ENCODE measurements at places on chromosomes 2 and 18.

GRCh38 chr2:165268754-165269153 lies 29.5 kb downstream of the SCN2A start:
- no peak for DNase-seq

GRCh38 chr2:240877460-240878340 lies 9.1 kb downstream of the AGXT start:
- DNase-seq = no peak

DNA sequence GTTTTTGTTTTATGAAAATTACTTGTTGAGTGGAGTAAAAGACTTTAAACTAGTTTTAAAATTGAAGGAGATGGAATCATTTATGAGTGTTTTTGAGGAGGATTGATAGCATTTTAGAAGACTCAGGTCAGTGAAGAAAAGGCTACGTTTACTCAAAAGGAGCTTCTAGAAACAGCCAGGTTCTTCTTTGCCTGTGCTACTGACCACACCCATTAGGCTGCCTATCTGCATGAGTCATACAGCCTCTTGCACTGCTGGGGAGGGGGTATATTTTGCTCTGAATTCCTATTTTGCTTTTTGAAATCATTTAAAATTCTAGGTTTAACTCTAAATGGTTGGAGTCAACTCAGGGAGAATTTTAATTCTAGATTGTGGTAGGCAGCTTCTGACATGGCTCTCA lies 22.3 kb downstream of the EFEMP1 start:
- peak; percentile 60 for DNase-seq

- DNase-seq = peak; percentile 75
Observed at GRCh38 chr18:46174342-46175041, 70.3 kb downstream of the HAUS1 start.

GRCh38 chr2:195392446-195393336 lies 264.3 kb upstream of the SLC39A10 start:
- no peak for DNase-seq

- DNase-seq = no peak
Observed at GRCh38 chr2:101478181-101479001, 3.5 kb upstream of the RFX8 start.

DNA sequence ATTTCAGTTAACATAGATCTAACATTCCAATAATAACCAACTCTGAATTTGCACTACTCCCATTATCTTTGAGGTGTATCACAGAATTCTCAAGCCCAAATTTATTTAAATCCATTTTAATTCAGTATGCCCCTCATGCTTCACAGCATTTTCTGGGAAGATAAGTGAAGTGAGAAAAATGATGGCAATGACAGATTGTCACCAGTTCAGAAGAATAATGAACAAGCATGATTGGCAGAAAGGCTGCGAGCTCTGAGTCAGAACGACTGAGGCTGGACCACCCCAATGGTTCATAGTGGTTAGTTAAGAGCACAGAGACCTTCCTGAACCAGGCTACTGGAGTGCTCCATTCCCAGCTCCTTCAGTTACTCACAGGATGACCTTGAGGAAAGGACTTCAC lies 4.9 kb downstream of the SPRED2 start:
- no peak for DNase-seq

DNA sequence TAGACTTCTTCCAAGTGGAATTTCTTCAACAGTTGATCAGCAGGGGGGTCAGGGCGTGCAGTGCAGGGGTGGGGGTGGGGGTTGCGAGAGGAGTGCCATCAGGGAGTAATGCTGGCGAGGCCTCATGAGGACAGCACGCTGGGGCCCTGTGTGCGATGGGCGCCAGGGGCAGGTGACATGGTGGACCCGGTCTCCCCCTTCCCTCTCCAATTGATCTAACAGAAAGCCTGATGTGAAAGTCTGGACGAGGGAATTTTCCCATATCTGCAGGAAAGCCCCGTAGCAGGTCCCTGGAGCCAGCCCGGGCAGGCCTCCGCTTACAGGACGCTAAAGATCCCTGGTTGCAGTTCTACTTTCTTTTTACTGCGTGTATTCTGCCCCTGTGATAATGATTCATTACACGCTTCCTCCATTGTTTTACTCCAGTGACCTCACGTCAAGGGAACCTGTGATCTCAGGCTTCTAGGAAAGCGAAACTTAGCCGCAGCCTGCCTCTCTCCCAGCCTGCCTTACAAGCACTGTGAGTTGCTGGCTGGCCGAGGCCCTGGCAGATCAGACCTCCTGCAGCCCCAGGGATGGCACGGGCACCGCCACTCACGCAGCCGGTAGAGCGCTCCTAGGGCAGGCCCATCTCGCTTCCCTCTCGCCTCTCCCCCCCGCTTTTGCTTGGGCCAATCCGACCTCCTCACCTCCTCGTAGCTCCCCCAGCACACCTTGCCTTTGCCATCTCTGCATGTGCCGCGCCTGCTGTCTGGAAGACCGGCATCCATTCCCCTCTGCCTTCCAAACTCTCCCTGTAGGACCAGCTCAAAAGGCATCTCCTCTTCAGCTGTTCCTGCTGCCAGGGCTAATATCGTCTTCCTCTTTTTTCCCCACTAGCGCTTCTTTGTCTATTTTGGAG lies 19.2 kb downstream of the NEURL3 start:
- DNase-seq = peak; percentile 66

DNA sequence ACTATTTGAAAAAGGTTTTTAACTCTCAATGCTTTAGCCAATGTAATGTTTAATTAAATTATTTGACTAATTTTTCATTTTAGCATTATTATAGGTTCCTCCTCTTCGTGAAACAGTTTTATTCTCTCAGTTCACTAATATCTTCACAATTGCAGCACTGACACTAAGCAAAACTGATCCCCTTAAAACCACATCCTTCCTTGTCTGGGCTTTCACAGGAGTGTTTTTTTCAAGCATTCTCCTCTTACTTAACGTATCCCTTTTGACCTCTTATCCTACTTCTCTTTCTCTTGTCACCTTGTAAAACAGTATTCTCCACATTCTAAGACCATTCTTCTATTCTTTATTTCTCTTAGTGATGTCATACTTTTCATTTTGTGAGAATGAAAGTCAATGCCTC lies 112.8 kb downstream of the DSC3 start:
- no peak for DNase-seq

DNA sequence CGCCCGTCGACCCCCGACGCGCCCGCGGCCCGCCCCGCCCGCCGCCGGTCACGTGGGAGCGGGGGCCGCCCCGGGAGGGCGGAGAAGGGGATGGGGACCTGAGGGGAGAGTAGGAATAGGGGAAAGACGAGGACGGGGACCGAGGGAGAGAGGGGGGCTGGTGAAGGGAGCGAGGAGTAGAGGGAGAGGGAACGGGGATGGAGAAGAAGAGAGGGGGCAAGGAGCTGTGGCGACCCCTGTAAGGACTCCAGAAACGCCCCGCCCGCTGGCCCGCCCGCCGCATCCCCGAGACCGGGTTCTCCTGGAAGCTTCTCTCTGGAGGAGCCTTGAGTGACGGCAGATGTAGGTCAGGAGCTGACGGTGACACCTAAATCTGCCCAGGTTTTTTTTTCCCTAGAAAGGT lies 615 bp downstream of the ADNP2 start:
- peak; percentile 64 for DNase-seq

DNA sequence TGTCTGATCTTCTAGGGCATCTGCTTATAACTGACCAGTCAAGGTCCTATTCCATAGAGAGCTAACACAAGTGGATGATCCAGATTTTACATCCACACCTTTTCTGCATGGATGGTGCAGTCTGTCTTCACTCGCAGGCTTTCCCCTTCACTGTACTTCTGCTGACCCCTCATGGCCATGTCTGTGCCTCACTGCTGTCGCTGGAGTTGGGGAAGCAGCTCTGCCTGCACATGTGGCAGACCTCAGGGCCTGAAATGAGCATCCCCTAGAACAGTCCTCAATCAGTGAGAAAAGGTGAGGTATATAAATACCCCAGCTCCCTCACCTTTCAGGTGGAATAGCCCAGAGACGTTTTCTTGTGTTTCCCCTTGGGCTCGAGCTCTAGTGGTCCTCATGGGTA lies 233.8 kb downstream of the ANKRD36B start:
- DNase-seq = no peak

GRCh38 chr2:74424995-74425406 lies 3.5 kb downstream of the WDR54 start:
- no peak for DNase-seq

- no peak for DNase-seq
Observed at GRCh38 chr2:225040142-225040541, 2.1 kb downstream of the DOCK10 start.

DNA sequence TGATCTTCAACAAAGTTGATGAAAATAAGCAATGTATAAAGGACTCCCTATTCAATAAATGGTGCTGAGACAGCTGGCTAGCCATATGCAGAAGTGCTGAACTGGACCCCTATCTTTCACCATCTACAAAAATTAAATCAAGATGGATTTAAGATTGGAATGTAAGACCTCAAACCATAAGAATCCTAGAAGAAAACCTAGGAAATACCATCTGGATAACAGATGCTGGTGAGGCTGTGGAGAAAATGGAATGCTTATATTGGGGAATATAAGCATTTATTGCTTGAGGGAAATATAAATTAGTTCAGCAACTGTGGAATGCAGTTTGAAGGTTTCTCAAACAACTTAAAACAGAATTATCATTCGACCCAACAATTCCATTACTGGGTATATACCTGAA lies 89.6 kb downstream of the GCA start:
- no peak for DNase-seq

- DNase-seq = no peak
Observed at GRCh38 chr2:71566372-71566771, 113.0 kb downstream of the DYSF start.

DNA sequence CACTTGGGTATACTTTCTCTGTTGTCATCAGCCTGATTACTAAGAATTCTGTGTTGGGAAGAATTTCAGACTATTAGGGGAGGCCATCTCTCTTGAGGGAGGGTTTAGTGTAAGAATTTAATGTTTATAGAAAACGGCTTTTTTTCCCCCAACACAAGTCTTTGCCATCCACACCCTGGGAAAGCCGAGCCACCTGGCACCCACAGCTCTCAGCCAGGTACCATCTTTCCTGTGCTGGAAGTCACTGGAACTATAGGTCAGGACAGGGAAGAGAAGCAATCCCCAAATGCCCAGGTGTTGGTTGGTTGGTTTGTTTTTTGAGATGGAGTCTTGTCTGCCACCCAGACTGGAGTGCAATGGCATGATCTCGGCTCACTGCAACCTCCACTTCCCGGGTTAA lies 155.1 kb downstream of the SMAD7 start:
- DNase-seq = no peak

- DNase-seq = no peak
Observed at GRCh38 chr2:113085542-113085941, 17.8 kb downstream of the IL1F10 start.

DNA sequence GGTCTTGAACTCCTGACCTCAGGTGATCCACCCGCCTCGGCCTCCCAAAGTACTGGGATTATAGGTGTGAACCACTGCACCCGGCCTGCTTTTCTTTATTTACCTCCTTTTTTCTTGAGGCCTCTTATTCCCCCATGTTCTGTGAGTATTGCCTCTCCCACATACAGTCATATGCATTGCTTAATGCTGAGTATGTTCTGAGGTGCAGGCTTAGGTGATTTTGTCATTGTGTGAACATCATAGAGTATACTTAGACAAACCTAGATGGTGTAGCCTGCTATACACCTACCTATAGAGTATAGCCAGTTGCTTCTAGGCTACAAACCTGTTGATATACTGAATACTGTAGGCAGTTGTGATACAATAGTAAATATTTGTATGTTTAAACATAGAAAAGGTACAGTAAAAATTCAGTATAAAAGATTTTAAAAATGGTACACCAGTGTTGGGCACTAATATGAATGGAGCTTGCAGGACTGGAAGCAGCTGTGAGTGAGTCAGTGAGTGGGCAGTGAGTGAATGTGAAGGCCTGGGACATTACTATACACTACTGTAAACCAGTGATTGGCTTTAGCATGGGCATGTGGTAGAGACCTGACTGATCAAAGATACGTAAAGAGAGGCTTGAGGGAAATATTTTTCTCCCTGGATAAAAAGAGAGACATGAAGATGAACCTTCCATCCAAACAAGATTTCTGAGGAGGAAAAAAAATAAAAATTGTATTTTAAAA lies 17.6 kb downstream of the SLC39A10 start:
- DNase-seq = no peak

GRCh38 chr2:206217166-206217565 lies 57.3 kb upstream of the ZDBF2 start:
- DNase-seq = no peak

DNA sequence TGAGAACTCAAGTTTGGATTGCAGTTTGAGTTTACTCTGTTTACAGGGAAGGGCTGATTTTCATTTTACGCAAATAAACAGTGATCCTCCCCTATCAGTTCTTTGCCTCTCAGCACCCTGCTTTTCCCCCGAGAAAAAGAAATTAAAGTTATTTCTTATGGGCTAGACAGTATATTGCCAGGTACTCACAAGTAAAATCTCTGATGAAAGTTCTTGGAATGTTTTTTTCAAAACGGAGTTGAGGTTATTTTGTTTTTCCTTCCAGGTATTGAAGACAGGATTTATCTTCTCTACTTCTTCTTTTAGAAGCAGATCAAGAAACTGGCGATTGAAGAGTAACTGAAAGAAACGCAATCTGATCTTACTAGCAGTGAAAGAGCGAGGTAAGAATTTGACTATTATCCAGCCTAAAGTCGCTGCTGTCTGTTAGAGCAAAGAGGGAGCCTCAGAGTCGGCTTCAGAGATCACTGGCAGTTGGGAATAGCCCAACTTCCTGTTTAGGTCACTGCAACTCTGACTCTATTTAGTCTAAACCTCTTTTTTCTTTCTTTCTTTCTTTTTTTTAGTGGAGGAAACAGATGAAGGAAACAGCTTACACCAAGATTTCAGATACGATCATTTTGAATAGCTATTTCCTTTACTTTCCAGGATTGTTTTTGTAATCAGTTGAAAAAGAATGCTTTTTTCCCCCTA lies at the start of gene TFPI:
TSS of gene TFPI (minus strand) at position 425 of the 693 bp plus-strand sequence. CDS start 50,667 bp downstream, outside the sequence.
- peak; percentile 62 for DNase-seq

DNA sequence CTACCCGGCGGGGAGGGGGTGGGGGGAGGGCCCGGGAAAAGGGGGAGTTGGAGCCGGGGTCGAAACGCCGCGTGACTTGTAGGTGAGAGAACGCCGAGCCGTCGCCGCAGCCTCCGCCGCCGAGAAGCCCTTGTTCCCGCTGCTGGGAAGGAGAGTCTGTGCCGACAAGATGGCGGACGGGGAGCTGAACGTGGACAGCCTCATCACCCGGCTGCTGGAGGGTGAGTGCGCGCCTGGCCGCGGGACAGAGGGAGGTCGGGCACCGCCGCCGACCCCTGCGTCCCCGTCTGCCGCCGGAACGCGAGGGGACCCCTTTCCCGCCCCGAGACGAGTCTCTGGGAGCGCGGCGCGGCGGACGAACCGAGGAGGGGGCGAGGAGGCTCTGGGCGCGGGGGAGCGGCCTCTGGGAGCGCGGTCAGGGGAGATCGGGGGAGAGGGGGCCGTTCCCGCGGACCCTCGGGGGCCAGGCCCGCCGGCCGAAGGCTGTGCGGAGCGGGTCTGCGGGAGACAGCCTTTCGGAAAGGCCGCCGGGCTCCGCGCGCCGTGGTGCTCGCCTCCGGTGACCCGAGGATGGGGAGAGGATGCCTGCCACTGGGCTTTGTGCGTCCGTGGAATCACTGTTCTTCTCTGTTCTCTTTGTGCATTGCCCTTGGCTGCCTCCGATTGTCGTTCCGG lies 463 bp downstream of the PPP1CB start:
- no peak for DNase-seq

GRCh38 chr2:214519258-214519818 lies 108.5 kb downstream of the VWC2L start:
- DNase-seq = no peak

Measured in hepatocyte (in vitro differentiated cells).